ENCODE measurements at places on chromosomes 3 and 15. TPM values are rescaled to one million over a fixed set of nuclear protein-coding genes. Genes with fewer than 3 reads are reported as not detected.

KY gene
- not detected for total RNA-seq

RGMA gene
- total RNA-seq = 0.20 TPM

- no peak for DNase-seq
Observed at GRCh38 chr3:194900854-194901522, 215.3 kb downstream of the FAM43A start.

KLHDC8B gene
- 4.1 TPM for total RNA-seq

DOCK3 gene
- 2.0 TPM for total RNA-seq

- no peak for DNase-seq
Observed at GRCh38 chr3:107861422-107861821, 229.4 kb downstream of the CD47 start.

- DNase-seq = no peak
Observed at GRCh38 chr15:38088971-38089370, 154.5 kb downstream of the TMCO5A start.

ARRDC4 gene
- total RNA-seq = 0.51 TPM

- DNase-seq = no peak
Observed at GRCh38 chr3:85801955-85802354, 843.2 kb downstream of the CADM2 start.

DNA sequence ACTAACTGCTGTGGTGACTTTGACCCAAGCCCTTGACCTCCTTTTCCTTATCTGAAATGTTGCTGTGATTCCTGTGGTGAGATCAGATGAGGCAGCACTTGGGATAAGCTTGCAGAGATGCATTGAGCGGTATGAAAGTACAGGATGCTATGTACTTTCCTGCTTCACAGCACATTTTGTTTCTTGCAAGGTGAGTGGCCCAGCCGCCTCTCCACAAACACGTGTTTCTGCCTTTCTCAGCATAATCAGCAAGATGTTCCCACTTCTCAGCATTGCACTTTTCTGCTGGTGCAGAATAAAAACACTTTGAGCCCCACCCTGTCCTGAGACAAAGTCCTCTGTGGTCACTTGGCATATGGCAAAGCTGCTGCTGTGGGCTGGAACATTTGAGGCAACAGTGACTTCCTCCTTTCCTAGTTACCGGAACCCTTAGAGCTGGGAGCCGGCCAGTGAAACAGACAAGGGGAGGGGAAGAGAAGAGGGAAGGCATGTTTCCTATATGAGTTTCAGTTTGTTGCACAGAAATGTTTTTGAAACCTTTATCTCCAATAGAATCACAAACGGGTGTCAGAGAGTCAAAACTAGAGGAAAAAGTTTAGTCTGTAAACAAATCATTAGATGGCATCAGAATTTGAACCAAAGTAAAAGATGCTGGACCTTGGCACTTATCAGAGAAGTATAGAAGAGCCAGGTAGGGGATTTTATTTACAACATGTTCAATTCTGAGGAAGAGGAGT lies 5.0 kb downstream of the NUDT16 start:
- DNase-seq = no peak

GRCh38 chr3:134675726-134676256 lies 25.0 kb upstream of the KY start:
- no peak for DNase-seq

DNA sequence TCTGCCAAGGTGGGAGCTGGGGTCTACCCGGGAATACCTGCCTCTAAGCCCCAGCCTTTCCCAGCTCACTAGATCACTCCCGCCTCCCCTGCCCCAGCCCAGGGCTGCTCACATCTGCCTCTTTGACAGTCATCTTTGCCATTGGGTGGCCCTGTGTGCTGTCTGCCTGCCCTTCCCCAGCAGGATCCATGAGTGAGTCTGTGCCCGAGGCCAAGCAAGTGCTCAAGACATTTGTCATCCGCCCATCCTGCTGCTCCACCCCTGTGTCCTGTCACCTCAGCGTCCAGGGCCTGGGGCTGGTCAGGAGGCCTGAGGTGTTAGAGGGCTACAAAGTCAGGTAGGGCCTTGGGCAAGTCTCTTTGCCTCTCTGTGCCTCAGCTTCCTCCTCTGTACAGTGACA lies 89.4 kb downstream of the LSM3 start:
- no peak for DNase-seq

DNA sequence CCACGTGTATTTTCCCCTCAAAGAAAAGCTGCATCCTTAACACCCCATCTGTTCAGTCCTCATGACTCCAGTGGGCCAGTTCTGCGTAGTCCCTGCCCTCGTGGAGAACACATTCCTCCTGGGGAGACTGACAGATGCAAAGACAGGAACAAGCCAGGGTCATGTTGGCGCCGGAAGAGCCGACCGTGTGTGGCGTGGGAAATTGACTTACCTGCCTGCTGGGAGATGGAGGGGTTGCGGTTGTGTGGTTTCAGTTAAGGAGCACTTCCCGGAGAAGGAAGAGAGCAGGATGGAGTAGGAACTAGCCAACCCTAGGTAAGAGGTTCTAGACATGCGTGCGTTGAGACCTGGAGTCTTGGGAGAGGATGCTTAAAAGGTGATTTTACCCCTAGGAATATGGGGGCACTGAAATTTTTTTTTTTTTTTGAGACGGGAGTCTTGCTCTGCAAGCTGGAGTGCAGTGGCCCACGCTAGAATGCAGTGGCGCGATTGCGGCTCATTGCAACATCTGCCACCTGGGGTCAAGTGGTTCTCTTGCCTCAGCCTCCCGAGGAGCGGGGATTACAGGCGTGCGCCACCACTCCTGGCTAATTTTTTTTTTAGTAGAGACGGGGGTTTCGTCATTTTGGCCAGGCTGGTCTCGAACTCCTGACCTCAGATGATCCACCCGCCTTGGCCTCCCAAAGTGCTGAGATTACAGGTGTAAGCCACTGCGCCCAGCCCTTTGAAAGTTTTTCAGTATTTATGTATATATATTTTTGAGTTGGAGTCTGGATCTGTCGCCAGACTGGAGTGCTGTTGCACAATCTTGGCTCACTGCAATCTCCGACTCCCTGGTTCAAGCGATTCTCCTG lies 1.4 kb downstream of the VHL start:
- DNase-seq = no peak

LDHAL6B gene
- total RNA-seq = not detected

DNA sequence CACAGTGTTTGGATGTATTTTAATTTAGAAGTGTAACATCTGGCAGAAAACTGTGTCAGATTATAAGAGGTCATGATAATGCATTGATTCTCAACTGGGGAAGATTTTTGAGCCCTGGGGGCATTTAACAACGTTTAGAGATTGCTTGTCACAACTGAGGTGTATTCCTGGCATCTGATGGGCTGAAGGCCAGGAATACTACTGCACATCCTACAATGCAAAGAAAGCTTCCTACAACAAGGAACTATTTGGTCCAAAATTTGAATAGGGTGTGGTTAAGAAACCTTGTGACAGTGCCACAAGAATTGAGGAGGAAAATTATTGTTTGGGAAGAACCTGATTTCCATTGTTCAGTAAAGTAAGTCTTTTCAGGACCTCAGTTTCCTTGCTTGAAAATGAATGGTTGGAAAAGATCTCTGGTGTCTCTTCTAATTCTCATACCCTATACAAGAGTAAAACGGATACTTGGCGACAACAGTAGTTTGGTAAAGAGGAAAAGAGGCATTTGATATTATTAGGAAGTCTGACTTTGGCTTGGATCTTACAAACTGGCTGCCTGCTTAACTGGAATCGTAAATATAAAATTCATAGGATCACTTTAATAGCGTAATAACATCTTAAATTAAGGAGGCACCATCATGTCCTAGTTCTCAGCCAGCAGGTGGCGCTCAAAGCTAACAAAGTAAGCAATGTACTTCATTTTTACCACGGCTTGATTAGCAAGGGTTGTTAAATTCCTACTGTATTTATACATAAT lies 4.3 kb downstream of the DAZL start:
- peak; percentile 85 for DNase-seq

C15orf62 gene
- 0.44 TPM for total RNA-seq

DNA sequence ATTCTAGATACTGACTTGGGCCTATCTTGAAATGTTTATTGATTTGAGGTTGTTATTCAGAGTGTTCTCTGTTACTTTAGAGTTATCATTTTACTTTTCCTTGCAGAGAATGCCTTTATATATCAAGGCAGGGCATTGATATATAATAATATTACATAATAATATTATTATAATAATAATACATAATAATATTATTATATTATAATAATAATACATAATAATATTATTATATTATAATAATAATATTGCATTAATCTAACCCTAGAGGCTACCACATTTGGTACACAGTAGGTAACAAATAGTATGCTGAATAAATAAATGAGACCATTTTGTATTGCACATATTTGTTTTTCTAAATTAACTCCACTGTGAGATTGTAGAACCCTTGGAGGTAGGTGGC lies 216.3 kb downstream of the EFHB start:
- DNase-seq = no peak

DNA sequence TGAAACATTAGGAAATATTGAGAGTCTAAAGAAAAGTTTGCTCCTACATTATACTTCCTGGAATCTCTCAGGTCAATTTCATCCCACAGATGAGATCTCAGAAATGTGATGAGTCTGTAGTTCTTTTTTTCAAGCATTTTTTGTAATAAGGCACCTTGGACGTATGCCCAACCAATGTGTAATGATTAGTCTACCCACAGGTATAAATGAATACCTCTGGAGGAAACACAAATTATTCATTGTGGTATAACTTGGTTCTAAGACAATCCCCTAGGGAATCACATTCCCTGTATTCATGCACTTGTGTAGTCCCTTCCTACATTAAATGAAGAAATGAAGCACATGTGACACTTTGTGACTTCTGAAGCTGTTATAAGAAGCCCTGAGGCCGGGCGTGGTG lies 596.2 kb upstream of the UBE2E2 start:
- DNase-seq = no peak

GRCh38 chr15:70308011-70308734 lies 210.5 kb upstream of the TLE3 start:
- peak; percentile 15 for DNase-seq

DNA sequence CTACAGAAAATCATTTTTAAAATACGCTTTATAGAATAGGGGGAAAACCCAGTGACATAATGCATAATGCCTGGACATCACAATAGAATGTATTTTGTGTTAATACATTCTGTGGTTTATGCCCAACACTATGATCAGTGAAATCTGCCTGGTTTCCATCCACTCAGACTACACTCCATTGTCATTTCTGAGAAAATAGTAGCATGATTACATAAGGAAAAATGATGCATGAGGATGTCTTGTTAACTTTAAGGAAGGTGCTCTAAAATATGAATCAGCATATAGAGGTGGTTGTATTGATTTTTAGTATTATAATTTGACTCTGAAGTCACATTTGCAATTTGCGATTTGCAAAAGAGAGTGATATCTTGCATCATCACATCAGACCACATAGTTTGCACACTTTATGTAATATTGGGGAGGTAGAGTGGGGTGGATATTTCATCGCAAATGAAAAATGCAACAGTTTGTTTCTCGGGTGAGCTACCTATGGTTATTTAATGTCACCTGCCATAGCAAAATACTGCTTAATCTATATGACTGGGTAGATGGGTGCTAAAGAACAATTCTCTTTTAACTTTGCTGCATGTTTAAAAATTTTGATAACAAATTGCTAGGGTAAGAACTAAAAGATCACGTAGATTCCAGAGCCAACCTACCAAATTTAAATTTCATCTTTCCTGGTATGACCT lies 403.9 kb downstream of the IL5RA start:
- DNase-seq = no peak

DNA sequence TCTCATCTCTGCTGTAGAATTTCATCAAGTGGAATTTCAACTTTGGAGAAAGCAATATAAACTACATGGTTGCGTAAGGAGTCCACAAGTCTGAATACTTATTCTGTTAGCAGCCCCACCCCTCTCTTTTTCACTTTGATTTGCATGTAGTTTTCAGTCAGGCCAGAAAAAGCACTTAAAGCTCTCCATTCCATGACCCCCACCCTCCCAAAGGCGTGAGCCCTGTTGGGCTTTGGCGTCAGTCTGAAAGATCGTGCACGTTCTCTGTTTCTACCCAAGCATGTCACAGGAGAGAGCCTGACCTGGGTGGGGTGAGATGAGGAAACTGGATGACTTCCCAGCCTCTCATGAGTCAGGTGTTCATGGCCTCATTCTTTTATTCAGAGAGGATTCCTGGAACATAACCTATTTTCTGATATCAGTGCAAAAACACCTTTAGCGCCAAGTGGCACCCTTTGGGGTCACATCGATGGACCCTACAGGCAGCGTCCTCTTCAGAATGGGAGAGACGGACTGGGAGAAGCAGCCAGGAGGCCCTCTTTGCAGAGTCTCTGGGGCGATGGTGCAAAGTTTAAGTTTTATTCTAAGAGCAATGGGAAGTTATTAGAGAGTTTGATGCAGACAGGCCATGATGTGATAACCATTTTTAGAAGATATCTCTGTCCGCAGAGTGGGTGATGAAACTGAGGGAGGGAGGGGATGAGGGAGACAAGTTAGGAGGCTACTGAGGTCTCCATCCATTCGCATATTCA lies 55.8 kb downstream of the LSM3 start:
- DNase-seq = no peak

RNF168 gene
- 31.1 TPM for total RNA-seq

DNA sequence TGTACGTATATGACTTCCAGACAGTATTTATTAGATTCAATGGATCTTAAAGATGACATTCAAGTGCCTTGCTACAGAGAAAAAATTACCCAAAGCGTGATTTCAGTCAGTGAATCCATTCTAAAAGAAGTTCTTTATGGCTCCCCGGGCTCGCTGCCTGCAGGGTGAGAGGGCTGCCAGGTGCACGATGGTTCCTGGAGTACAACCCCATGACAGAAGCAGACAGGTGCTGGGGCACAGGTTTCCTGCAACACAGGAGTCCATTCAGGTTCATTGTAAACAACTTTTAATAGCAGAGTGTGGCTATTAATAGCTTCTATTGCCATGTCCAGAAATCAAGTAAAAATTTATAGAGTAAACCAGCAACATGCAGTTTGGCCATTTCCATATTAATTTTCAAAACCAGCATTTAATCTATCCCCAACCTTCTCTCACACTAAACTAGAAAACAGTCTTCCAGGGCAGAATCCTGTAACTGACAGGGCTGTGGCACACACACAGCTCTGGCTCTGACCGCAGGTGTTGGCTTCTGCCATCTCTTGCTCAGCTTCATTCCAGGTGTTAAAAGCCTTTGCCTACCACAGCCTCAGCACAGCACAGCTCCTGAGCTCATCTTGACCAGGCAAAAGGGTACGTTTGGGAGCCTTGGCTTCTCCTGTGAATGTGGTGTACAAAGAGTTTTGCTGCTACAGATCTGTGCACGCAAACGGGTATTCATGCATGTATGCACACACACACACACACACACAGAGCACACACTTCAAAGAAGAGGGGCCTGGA lies 185.9 kb downstream of the MEX3B start:
- DNase-seq = no peak

CHRM5 gene
- not detected for total RNA-seq

GRCh38 chr3:95813244-95813643 lies 1001.1 kb upstream of the EPHA6 start:
- DNase-seq = no peak
